ENCODE measurements at places on chromosomes 3 and 15. TPM values are rescaled to one million over a fixed set of nuclear protein-coding genes. Genes with fewer than 3 reads are reported as not detected.

Gene CLRN1
- not detected for polyA plus RNA-seq

Gene ADAMTS9
- polyA plus RNA-seq: 1.2 TPM

Gene BCL2A1
- 3.6 TPM for polyA plus RNA-seq

Gene DZIP1L
- polyA plus RNA-seq: 1.7 TPM

Gene NTRK3
- 1.1 TPM for polyA plus RNA-seq

Gene CCR9
- polyA plus RNA-seq: not detected

Gene PXYLP1
- polyA plus RNA-seq: 2.4 TPM

Gene GNB4
- polyA plus RNA-seq: 7.9 TPM

Gene ACVR2B
- 0.60 TPM for polyA plus RNA-seq

Gene PARP15
- polyA plus RNA-seq: 16.8 TPM

Gene ZBTB11
- 3.0 TPM for polyA plus RNA-seq

Gene ANKRD63
- not detected for polyA plus RNA-seq
